Heart left ventricle (tissue), 16 donors: ENCODE measurements at places on chromosomes 16 and 17.
A peak's percentile ranks its signal among the peaks of the same experiment; 100 is the strongest.

DNA sequence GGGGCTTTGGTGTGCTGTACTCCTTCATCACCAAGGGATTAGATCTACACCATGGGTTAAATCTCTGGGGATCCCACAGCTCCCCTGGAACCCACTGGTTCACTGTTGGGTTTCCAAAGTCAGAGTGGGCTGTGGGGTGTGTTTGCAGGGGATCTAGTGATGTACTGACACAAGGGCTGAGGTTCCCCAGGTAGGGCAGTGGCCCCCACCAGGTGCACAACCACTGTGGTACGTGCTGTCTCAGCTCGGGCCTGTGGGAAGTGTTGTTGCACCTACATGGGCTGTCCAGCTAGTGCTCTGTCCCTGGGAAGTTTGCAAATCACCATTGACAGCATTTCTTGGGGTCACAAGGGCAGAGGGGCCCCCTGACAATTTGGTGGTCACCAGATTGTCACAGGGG is 134.4 kb upstream of the CDH8 start:
- DNase-seq = no peak

- no peak for DNase-seq
These were observed 57.0 kb downstream of the CCDC57 start for GRCh38 chr17:82155606-82156005.

DNA sequence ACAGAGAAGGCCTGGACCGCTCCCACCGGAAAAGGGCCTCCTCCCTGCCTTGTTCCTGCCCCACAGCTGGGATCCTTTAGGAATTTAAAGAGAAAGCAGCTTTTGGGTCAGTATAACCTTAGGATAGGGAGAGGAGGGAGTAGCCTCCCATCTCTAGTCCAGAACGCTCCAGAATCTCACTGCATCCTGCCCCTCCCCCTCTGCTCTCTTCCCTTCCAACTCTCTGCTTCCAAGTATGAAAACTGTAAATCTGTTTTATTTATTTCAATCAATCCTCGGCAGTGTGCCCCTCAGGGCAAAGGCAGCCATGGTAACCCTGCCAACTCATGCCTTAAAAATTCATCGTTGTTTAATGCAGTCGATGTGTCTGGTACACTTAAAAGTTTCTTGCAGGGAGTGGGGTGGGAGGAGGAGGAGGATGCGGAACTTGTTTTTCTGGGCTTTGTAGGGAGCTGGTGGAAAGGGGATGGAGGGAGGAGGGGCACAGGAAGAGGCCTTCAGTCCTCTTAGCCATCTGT is 21.2 kb upstream of the MTSS2 start:
- DNase-seq = no peak

GRCh38 chr16:78673884-78674283 is 574.4 kb downstream of the WWOX start:
- DNase-seq = no peak

DNA sequence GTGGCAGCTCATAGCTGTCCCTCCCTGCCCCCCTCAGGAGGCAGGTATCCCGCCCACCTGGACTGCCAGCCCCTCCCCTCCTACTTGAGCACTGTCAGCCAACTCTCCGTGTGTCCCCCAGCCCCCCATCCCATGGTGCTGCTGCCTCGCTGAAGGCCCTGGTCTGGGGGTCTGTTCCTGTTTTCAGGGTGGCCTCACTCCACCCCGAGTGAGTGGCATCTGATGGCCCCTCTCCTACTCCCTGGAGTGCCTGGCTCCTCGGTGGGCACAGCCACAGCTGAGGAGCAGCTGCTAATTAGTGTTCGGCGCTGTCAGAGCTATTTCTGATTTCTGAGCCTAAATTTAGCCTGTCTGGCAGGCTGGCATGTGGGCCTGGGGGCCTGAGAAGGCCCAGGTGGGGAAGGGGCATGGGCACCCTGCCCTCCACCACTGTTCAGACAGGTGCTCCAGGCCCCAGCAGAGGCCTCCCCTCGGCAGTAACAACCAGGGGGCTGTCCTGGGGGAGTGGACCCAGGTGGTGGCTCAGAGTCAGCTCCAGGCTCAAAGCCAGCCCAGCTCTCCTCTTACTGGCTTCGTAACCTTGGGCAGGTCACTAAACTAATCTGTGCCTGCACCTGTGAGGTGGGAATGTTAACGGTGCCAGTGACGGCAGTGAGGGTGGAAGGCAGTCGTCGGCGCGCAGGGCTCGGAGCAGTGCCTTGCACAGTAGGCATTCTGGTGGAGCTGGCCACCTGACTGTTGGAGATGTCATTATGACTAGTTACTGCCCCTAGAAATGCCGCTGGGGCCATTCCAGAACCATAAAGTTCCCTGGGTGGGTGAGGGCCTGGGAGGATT is 6.5 kb downstream of the FMNL1 start:
- no peak for DNase-seq

- no peak for DNase-seq
These were observed 57.5 kb downstream of the WIPI1 start for GRCh38 chr17:68399638-68400403.

DNA sequence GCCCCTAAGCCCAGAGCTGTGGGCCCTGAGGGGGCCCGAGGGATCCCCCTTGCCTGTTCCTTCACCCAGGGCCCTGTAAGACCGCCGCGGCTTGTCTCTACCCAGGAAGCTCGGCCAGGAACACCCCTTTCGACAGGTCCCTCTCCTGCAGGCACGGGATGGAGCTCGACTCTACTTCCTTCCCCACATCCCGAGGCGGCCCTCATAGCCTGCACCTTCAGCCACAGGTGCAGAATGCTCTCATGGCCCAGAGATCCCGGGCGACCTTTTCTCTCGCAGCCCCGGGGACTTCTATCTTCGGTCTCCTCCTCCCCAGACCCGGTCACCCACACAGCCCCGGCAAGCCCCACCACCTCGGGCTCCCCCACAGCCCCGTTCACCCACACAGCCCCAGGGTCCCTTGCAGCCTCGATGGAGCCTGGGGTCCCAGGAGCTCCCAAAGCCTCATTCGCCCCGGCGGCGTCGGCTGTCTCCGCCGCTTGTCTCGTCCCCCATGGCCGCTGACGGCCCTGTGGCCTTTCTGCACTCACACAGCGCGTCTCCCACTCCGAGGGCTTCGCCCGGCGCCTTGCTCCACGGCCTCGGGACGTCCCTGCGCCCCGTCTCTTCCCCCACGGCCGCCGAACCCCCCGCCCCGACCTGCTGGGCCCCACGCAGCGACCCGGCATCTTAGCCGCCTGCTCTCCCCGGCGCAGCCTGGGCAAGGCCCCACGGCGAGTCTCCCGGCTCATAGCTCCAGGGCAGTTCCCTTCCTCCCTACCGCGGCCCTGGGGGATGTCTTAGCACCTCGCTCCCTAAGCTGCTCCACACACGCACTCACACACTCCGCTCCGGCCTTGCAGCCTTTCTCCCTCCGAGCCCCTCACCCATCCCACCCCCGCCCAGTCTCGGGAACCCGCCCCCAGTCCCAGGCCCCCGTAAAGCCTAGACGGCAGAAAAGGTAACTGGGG is 650 bp downstream of the KIAA0753 start:
- DNase-seq = peak; percentile 42

GRCh38 chr16:87152221-87152755 is 164.9 kb downstream of the C16orf95 start:
- no peak for DNase-seq

- no peak for DNase-seq
These were observed 14.7 kb downstream of the CDH13 start for GRCh38 chr16:82641336-82641984.

GRCh38 chr16:3638916-3639644 is 15.4 kb upstream of the DNASE1 start:
- no peak for DNase-seq

GRCh38 chr17:61239327-61239726 is 160.3 kb upstream of the TBX2 start:
- no peak for DNase-seq

DNA sequence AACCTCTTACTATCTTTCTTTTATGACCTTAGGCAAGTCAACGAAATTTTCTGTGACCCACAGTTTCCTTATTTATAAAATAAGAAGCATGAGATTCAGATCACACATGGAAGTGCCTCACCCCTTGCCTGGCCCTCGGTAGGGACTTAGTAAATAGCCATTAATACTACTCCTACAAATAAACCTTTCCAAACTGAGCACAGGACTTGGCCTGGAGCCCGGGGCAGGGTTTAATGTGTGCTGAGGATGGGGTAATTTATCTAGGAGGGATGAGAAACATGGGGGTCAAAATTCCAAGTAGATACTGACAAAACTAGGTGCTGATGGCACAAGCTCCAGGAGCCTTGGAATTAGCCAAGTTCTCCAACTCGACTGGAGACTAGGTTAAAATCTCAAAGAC is 35.0 kb downstream of the PITPNC1 start:
- DNase-seq = no peak

DNA sequence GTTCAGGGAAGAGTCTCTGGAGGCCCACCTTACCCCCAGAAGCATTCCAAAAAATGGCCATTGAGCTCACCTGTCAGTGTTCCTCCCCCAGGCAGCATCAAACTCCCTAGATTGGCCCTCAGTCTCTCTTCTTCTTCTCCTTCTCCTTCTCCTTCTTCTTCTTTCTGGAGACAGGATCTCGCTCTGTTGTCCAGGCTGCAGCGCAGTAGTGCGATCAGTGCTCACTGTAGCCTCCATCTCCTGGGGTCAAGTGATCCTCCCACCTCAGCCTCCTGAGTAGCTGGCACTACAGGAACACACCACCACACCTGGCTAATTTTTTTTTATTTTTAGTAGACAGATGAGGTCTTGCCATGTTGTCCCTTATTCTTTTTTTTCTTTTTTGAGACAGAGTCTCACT is 16.4 kb upstream of the WNT3 start:
- no peak for DNase-seq

- DNase-seq = no peak
These were observed 3.2 kb downstream of the CCR7 start for GRCh38 chr17:40561871-40562611.

GRCh38 chr17:82412535-82413520 is 5.3 kb upstream of the HEXD start:
- DNase-seq = no peak

- DNase-seq = no peak
These were observed 2.9 kb upstream of the CACNA1G start for GRCh38 chr17:50557630-50558029.

DNA sequence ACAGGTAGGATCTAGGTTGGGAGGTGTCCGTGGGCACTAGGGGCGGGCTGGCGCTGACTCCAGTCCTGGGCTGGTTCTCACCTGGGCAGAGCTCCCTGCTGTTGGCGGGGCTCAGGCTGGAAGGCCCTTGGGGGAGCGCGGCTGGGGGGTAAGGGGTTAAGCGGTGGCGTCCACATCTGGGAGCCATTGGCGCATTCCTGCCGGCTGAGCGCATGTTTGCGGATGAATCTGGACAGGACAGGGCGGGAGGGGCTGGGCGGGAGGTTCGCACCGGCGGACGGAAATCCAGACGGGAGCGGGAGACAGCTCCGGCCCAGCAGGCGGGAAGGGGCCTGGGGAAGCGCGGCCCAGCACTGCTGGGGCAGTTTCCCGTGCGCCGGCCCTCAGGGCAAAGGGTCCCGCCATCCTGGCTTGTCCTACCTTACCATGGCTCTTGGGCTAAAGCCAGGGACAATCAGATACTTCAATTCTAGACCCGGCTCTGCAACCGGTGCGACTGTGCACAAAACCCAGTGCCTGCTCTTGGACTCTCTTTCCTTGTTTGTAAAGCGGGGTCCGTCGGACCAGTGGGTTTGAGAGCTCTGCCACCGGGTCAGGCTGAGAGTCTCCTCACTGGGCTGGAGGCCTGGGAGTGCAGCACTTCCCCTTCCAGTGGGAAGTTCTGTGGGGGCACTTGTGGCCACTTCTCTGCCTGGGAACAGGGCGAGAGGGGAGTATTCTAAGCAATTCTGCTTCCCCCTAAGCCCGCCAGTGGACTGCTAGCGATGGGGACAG is 7.8 kb downstream of the RARA start:
- DNase-seq = peak; percentile 81

DNA sequence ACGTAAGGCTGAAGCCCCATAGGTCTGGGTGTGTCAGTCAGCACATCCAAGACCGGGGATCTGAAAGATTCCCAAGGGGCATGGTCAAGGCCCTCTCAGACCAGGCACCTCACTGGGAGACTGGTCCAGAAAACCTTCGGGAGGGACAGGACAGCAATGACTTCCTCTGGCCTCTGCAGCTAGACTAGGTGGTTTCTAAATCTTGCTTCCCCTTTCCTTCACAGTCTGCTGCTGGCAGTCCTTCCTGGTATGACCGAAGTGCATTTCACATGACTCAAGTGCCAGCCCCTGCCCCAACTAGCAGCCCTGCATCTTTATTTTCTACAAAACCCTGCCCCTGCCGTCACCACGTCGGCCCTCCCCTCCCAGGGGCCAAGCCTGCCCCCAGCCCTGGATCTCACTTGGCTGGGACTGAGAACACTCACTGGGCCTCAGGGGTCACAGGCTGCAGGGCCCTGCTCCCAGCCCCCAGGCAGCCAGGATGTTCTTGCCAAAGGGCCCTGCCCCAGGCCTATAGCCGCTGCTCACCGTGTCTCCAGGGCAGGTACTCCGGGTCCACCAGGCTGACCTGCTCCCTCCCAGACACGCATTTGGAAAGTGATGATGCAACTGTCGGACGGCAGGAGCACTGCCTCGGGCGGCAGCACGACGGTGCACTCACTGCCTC is 18.3 kb downstream of the POLR3K start:
- no peak for DNase-seq

DNA sequence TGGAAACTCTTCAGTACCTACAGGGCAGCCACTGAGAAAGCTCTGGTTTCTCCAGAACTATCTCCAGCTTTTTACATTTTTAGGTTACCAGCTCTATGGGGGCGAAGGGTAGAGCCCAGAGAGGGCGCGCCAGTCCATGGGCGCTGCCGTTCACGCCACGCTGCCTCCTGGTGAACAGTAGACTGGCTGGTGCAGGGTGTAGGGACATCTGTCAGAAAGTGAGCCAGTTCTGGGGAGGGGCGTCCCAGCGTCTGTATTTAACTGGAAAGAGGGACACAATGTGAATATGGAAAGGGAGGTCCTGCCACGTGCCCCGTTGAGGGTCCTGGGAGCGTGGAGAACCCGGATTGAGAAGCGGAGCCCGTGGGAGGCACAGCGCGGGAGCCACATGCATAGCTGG is 16.4 kb upstream of the CLEC18A start:
- DNase-seq = no peak

DNA sequence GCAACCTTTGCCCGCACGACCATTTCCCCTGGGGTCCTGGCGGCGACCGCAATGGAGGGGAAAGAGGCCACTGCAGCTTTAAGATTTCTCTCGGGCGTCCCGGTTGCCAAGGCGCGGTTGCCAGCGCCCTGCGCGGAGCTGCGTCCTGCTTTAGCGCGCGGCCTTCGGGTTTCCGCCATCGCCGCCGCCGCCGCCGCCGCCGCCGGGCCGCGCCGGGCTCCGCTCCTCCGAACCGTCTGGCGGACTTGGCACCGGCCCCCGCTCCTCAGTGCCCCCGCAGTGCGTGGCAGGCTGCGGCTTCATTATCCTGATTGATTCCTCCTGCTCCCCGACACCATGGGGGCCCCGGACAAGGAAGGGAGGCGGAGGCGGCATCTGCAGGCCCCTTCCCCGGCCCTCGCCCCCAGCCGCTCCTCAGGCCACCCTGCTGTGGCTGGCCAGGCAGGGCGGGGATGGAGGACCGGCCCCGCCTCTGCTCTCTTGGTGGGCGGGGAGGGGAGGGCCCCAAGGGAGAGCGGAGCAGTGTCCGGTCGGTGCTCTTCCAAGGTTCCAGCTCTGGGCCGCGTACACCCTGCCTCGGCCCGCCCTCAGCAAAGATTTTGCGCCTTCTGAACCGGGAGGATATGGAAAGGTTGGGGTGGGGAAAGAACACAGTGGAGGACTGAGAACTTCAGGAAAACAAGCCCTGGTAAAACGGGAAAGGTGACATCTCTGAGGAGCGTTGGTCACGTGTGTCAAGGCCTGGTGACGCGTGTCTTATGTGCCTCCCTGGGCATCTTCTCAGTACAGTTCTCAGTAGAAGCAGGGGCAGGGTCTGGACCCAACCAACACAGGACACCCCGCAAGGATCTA is 34.0 kb downstream of the NEUROD2 start:
- DNase-seq = peak; percentile 81
